Activated CD4-positive, CD25-positive, alpha-beta regulatory T cell (primary cell): ENCODE measurements at places on chromosomes 2 and 18.

GRCh38 chr18:12333506-12334290 is 25.7 kb downstream of the TUBB6 start:
- DNase-seq = no peak

DNA sequence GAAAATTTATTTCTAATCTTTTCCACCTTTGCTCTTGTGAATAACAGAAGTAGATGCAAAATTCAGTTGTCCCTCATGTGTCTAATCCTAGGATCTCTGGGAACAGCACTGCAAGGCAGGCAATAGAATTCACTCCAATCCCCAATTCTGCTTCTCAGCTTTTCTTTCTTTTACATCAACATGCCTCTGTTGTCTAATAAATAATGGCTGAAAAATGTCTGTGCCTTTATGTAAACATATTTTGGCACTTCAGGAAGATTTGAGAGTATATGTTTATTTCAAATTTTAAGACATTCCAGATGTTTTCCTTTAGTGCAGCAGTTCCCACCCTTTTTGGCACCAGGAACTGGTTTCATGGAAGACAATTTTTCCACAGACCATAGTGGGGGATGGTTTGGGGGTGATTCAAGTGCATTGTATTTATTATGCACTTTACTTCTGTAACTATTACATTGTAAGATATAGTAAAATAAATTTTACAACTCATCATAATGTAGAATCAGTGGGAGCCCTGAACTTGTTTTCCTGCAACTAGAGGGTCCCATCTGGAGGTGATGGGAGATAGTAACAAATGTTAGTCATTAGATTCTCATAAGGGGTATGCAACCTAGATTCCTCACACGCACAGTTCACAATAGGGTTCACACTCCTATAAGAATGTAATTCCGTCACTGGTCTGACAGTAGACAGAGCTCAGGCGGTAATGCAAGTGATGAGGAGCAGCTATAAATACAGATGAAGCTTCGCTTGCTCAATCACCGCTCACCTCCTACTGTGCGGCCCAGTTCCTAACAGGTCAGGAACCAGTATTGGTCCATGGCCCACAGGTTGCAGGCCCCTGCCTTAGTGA is 590.3 kb upstream of the CNTNAP5 start:
- no peak for DNase-seq

GRCh38 chr2:110858135-110858725 is 125.9 kb downstream of the ACOXL start:
- peak; percentile 34 for DNase-seq

GRCh38 chr18:43396266-43396665 is 119.0 kb upstream of the SYT4 start:
- DNase-seq = no peak

DNA sequence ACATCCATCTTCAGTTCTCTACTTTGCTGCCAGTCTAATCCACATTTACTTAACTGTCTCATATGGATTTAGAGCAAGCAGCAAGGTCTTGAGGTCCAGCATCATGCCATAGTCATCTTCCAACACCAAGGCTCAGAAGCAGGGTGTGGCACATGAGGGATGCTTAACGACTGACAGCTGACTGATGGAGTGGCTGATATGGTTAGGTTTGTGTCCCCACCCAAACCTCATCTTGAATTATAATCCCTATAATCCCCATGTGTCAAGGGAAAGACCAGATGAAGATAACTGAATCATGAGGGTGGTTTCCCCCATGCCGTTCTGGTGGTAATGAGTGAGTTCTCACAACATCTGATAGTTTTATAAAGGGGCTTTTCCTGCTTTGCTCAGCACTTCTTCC is 257.3 kb downstream of the NBAS start:
- DNase-seq = no peak

DNA sequence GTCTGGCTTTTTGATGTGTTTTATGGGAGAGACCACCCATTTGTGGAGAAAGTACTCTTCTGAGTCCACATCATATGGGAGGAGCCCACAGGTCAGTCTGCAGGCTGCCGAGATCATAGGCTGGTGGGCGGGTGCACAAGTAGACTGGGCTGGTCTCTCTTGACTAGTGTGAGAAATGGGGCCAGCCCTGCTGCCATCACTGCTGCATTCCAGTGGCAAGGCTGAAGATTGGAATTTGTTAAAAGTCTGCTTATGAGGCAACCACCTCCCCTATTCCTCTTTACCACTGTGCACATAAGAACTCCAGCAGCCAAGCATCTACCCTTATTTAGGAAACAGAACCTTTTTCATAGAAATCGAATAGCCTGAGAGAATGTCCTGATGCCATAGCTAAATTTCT is 200.7 kb downstream of the DIS3L2 start:
- DNase-seq = no peak

- DNase-seq = no peak
Measured at GRCh38 chr2:241902357-241902991, 32.9 kb downstream of the RTP5 start.

GRCh38 chr2:139241286-139241685 is 461.1 kb upstream of the NXPH2 start:
- DNase-seq = no peak

- DNase-seq = peak; percentile 3
Measured at GRCh38 chr2:170651624-170652325, 63.4 kb upstream of the SP5 start.

GRCh38 chr18:26874283-26874682 is 8.8 kb upstream of the AQP4 start:
- no peak for DNase-seq

DNA sequence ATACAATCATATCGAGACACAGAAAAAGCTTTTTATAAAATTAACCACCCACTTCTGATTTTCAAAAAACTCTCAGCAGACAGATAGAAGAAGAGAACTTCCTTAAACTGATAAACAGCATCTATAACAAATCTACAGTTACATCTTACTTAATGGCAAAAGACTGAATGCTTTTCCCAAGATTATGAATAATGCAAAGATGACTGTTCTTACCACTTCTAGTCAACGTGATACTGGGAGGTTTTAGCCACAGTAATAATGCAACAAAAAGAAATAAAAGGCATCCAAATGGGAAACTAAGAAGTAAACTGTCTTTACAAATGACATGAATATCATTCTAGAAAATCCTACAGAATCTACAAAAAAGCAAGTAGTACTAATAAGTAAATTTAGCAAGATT is 58.0 kb upstream of the TMEM247 start:
- DNase-seq = no peak

DNA sequence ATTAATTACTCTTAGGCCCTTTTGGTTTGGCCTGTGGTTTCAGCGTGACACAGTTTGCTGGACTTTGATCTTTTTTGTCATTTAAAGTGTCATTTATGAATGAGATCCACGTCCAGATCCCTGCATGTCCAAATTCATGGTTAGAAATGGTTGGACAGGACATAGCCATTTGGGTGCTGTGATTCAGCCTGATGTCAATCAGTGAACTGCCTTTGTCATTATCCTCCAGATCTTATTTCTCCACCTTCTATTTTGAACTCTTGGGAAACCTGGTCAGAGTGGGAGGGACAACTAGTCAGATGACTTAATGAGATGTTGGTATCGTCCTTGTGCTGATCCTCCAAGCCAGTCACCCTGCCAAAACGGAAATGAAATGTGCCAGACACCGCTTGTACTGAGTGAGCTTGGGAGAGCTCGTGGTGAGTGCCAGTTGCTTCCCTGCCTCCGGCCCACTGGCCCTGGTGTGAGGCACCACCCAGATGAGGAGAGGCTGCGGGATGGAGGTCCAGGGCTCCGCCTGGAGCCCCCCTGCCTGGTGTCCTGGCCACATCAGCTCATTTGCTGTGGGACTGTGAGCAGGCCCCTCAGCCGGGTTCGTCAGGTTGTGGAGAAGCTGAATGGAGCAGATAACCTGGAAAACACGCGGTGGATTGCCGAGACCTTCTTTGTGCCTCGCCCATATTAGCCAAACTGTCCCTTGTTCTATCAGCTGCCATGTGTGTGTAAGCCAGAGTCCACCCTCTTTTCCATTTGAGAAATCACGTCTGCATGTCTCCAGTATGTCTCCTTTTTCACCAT is 70.1 kb downstream of the DGKD start:
- DNase-seq = no peak

DNA sequence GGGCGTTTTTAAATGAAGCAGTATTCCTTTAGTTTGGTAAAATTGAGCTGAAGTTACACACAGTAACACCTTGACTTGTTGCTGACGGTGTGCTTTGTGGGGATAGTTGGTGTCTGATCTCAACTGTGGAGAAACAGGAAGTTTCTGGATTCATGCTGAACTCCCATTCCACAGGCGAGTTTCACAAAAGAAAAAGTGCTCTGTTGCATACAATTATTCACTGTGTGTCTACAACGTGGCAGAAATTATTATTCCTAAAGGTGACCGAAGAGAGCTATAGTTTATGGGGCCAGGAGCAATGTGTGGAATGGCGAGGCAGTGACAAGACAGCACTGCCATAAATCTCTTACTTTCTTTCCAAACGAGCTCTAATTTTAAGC is 463 bp upstream of the CABYR start:
- DNase-seq = no peak

- DNase-seq = no peak
Measured at GRCh38 chr2:175929850-175930249, 72.2 kb downstream of the LNPK start.

DNA sequence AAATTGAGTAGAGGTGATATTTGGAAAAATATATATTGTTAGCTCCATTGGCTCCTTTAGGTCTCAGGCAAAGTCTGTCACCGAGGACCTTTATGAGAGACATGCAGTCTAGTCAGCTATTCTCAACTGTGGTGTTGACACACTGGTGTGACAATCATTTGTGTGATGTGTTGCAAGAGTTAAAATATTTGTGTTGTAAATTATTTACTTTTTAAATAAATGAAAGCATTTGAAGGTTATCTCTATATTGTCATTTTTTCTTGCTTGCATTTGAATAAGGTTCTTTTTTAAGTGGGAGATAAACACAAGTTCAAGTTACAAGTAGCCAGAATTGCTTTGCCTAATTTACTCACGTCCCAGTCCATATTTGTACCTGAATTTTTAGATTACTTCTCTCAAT is 4.3 kb downstream of the REL start:
- DNase-seq = no peak

DNA sequence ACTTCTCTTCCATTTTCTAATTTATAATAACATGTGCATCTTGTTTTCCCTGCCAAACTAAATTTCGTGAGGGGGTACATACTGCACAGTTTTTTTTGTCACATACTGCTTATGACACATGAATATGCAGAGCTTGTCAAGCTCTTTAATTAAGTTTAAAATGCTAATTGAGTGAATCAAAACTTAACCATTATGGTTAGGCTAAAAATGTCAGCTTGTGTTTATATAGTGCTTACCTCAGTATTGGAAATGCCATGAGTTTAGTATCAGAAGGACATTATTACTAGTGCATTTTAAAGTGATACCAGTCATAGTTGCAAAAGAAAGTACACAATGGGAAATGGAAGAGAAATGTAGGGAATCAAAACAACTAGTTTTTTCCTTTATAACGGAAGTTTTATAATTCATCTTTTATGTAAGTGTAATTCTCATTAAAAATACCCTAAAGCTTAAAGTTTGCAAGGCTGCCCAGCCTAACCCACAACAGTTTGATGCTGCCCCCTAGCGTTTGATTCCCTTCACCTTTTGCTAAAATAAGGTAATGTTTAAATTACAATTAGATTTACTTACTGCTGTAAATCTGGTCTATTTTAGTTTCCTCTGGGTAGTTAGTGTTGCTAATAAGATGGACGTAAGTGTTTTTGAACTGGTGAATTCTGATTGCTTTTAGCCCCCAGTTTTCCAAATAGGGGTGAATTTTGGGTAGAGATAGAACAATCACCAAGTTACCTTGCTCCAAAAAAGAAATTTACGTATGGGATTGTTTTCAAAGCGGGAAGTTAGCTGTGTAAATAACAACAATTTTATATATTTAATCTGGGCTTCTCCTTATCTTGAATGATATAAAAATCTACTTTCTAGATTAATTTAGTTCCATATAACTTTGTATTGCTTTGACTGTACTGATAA is 3.2 kb downstream of the SLC39A10 start:
- peak; percentile 70 for DNase-seq

DNA sequence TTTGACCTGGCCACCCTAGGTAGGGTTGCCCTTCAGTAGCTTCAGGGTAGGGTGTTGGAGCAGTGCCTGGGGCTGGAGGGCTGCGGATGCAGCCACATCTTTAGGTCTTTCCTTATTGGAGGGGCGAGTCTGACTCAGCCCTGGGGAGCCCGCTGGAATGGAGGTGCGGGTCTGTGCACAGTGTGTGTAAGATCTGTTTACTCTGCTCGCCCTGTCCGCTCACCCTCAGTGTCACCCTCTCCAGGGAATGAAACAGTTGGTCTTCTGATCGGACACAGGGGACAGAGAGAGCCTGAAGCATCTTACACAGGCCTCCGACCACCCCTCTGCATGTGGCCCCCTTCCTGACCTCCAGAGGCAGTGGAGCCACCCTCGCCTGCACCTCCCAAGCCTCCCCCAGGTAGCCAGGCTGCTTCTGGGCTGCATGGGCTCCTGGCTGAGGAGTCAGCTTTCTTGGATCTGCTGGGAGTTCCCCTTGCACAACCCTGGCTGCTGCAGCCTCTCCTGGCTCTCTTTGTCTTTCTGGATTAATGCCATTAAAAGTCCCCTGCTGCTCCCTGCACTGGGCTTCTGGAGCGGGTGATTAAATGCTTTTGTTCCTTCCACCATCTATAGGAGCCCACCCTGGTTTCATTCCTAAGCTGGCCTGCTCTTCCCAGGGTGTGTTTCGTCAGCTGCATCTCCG is 82.6 kb downstream of the ASB1 start:
- no peak for DNase-seq

DNA sequence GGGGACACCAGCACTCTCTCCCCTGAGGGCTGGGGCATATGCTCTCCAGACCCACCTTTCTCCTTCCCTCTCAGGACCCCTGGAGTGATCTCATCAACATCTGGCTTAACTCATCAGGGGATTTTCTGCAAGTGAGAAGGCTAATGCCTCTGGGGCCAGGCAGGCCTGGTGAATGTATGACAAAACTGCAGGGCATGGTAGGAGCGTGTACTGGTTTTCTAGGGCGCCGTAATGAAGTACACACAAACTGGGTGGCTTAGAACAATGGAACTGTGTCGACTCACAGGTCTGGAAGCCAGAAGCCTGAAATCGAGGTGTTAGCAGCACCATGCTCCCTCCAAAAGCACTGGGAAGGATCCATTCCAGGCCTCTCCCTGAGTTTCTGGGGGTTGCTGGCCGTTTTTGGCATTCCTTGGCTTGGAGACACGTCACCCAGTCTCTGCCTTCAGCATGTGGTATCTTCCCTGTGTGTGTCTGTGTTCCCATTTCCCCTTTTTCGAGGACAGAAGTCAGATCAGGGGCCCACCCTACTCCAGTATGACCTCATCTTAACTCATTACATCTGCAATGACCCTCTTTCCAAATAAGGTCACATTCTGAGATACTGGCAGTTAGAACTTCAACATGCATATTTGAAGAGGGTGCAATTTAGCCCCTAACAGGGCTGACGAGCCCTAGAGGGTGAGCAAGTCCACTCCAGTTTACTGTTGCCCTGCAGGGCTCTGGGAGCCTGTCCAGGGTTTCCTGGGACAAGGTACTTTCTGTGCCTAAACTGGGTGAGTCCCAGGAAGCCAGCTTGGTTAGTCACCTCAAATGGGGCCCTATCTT is 45.5 kb upstream of the CAB39 start:
- DNase-seq = no peak

GRCh38 chr2:180240774-180241173 is 233.7 kb upstream of the CWC22 start:
- no peak for DNase-seq
